Thoracic aorta (tissue), 2 donors: ENCODE measurements at places on chromosomes 2 and 18. TPM values are rescaled to one million over a fixed set of nuclear protein-coding genes. Genes with fewer than 3 reads are reported as not detected.

DNA sequence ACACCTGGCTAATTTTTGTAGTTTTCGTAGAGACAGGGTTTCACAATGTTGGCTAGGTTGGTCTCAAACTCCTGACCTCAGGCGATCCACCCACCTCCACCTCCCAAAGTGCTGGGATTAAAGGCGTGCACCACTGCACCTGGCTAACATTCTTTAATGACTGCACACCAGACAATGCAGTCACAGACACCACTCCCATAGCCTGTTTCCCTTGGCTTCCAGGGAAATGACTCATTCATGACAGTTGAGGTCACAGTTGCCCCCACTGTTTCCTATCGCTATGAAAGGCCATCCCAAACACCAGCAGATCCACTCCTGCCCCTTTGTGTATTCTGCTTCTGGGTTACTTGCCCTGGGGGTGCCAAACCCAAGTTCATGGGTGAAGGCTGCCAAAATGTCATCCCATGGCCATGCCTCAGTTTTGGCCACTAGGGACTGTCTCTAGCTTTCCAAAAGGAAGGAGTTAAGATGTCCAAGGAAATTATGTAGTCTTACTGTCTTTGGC is 8.7 kb downstream of the CHMP1B start:
- no peaks in the 10 kb centered on the region for H3K27me3 ChIP-seq
- no peak for DNase-seq
- H3K36me3 ChIP-seq, result no peaks in the 10 kb centered on the region
- H3K27ac ChIP-seq, result no peak overlapping the region

DNA sequence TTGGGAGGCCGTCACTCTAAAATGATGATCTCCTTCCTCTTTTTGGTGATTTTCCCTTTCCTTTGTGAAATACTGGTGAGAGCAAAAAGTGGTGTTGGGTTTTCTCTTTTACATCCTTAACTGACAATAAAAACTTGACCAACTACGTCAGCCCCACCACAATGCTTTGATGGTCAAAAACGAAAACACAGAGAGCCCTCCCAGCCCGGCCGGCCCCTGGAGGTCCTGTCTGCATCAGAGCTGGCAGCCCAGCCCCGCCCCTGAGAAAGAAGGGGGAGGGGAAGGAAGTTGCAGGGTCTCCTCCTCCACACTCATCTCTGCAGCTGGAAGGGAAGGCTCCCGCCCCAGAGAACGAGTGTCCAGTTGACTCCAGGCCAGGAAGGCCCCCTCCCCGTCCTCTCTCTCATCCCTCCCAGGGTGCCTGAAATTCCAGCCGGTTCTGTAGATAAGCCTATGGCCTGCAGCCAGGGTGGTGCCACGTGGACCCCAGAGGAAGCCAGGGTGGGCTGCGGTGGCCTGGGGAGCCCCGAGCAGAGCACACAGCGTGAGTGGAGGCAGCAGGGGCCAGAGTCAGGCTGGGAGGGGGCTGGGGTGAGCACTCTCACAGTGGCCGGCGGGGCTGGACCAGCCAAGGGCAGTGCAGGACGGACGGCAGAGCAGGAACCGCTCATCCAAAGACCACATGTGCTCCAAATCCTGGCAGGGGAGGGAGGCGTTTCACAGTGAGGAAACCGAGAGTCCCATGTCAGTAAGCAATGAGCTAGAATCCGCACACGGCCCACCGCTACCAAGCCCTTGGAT is 19.8 kb downstream of the BIN1 start:
- no peak for DNase-seq
- no peak overlapping the region for H3K27ac ChIP-seq
- peak overlapping the region; percentile 58 for H3K4me3 ChIP-seq

The VWA3B gene
- total RNA-seq, result 0.27 TPM

The ANKRD30B gene
- not detected for total RNA-seq

GRCh38 chr2:231644426-231644825 is 51.8 kb downstream of the TEX44 start:
- H3K4me3 ChIP-seq, result no peak overlapping the region
- no peaks in the 10 kb centered on the region for H3K36me3 ChIP-seq
- H3K4me1 ChIP-seq, result peaks cover 29% of the 10 kb centered on the region
- DNase-seq, result no peak
- peak overlapping the region; percentile 99 for H3K27ac ChIP-seq
- no peaks in the 10 kb centered on the region for H3K27me3 ChIP-seq

GRCh38 chr2:142484111-142484510 is 353.3 kb upstream of the LRP1B start:
- no peak overlapping the region for H3K27ac ChIP-seq
- no peaks in the 10 kb centered on the region for H3K4me1 ChIP-seq
- H3K36me3 ChIP-seq, result no peaks in the 10 kb centered on the region
- no peak overlapping the region for H3K4me3 ChIP-seq

DNA sequence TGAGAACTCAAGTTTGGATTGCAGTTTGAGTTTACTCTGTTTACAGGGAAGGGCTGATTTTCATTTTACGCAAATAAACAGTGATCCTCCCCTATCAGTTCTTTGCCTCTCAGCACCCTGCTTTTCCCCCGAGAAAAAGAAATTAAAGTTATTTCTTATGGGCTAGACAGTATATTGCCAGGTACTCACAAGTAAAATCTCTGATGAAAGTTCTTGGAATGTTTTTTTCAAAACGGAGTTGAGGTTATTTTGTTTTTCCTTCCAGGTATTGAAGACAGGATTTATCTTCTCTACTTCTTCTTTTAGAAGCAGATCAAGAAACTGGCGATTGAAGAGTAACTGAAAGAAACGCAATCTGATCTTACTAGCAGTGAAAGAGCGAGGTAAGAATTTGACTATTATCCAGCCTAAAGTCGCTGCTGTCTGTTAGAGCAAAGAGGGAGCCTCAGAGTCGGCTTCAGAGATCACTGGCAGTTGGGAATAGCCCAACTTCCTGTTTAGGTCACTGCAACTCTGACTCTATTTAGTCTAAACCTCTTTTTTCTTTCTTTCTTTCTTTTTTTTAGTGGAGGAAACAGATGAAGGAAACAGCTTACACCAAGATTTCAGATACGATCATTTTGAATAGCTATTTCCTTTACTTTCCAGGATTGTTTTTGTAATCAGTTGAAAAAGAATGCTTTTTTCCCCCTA is at the start of gene TFPI:
TSS of gene TFPI (minus strand) at position 425 of the 693 bp plus-strand sequence. CDS start 50,667 bp downstream, outside the sequence.
- H3K27ac ChIP-seq, result no peak within 1 kb of the TSS
- H3K4me1 ChIP-seq, result peaks cover 3% of the 10 kb centered on the region
- no peaks in the 10 kb centered on the region for H3K27me3 ChIP-seq
- peak within 1 kb of the TSS; percentile 71 for H3K4me3 ChIP-seq
- no peak for DNase-seq

DNA sequence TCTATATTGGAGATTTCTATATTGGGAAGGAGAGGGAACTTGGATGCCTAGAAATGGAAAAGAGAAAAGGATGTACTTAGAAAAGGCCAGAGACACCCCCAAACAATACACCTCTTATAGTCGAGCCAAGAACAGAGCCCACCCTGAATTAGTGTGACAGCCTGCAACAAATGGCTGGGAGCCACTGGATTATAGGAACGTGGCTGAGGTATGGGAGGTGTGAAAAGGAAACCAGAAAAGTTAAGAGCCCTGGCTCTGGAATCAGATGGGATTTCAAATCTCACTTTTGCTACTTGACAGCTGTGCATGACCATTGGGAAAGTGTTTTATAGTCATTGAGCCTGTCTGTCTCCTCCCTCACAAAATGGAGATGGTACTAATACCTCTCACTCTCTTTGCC is 394.0 kb downstream of the ZNF521 start:
- no peaks in the 10 kb centered on the region for H3K36me3 ChIP-seq
- H3K27ac ChIP-seq, result no peak overlapping the region
- no peaks in the 10 kb centered on the region for H3K4me1 ChIP-seq
- no peaks in the 10 kb centered on the region for H3K27me3 ChIP-seq
- no peak for DNase-seq
